ENCODE measurements at places on chromosomes 12 and 14.

DNA sequence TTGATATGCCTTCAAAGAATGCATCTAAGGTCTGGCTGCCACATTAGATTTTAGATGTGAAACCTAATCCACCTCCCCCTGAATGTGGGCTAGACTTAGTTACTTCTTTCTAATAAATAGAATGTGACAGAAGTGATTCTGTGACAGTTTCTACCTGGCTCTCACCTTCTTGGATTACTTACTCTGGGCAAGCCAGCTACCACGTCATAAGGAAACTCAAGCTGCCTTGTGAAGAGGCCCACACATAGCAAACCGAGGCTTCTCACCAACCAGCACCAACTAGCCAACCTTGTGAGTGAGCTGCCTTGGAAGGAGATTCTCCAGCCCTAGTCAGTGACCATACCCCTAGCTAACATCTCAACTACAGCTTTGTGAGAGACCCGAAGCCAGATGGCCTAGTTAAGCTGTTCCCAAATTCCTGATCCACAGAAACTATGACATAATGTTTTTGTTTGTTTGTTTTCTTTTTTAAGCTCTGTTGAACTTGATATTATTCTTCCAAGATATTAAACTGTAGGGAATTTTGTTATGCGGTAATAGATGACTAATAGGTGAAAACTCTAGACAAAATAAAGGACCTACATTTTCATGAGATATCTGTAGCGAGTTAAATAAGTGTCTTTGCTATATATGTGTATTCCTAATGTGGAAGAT, 6.2 kb downstream of the GPR19 start:
- DNase-seq, result no peak

DNA sequence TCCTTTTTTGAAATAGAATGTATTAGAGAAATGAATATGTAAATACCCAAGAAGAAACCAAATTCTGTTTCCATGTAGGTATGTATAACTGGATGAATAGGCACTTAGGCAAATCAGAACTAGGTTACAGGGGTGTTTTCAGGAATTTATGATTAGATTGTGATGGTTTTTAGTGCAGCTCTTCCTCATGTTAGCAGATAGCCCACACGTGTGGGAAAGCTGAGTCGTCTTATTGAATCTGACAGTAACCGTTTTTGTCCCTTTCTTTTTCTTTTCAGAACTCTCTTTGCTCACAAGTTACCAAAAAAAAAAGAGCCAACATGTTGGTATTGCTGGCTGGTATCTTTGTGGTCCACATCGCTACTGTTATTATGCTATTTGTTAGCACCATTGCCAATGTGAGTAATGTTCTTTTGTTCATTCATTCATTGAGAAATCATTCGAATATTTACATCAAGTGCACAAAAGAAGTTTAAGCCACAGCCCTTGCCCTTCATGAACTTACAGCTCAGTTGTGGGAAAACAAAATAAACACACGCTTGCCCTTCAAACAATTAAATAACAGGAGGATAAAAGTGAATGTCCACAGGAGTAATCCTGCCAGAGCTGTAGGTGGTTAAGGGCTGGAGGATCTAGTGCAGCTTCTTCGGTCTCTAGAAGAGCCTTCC, 14.8 kb downstream of the EMP1 start:
- no peak for DNase-seq

DNA sequence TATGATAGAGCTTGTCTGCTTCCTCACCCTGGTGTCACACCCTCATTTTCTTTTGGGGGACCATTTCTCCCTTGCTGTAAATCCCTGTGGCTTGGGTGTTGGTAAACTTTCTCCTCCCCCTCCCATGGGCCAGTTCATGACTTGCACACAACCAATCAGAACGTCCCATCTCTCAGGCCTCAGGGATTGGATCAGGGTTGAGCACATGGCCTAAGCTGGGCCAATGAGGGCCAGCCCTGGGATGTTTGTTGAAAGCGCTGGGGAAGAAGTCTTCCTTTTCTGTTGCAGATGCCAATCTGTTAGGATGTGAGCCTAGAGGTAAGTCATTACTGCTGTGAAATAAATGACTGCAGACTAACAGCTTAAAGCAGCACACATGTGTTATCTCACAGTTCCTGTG, 136.7 kb downstream of the AACS start:
- DNase-seq, result no peak

- DNase-seq, result peak; percentile 62
These were observed 72.4 kb downstream of the IQSEC3 start for GRCh38 chr12:138898-139534.

- no peak for DNase-seq
These were observed 178.8 kb downstream of the NTS start for GRCh38 chr12:86052921-86053320.

- DNase-seq, result peak; percentile 39
These were observed 41.2 kb downstream of the SH2B3 start for GRCh38 chr12:111446631-111447570.

DNA sequence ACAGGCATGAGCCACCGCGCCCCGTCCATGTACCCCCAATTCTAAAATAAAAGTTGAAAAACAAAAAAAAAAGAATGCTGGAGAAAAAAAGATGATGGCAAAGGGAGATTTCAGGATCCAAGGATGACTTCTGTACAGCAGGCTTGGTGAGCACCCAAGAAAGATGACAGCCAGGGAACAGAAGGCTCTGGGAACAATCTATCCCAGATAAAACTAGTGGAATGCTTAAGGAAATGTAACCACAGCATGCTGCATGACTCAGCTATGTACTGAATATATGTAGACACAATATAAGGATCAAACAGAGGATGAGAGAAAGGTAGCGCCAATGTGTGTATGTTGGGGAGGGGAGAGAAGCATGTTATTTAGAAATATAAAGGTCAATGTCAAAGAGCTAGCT, 123.7 kb upstream of the TMTC1 start:
- no peak for DNase-seq

DNA sequence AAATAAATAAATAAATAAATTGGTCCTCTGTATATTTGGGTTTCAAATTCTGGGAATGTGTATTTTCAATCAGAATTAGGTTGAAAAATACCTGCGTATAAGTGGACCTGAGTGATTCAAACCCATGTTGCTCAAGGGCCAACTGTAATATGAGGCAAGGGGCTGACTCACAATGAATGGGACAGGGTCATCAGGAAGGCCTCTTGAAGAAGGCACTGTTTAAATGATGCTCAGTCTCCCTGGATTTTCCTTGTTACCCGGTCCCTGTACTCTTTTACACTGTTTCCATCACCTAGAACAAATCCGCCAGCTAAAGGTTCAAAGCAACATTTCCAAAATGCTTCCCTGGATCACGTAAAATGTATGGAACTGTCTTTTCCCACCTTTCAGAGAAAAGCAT, 3.8 kb downstream of the PSMB5 start:
- no peak for DNase-seq

- DNase-seq, result no peak
These were observed 245.2 kb upstream of the PLEKHG7 start for GRCh38 chr12:92457458-92458180.

- DNase-seq, result no peak
These were observed 62.1 kb downstream of the ARF6 start for GRCh38 chr14:49955024-49955423.

- DNase-seq, result no peak
These were observed 13.7 kb downstream of the FGF6 start for GRCh38 chr12:4431866-4432265.

DNA sequence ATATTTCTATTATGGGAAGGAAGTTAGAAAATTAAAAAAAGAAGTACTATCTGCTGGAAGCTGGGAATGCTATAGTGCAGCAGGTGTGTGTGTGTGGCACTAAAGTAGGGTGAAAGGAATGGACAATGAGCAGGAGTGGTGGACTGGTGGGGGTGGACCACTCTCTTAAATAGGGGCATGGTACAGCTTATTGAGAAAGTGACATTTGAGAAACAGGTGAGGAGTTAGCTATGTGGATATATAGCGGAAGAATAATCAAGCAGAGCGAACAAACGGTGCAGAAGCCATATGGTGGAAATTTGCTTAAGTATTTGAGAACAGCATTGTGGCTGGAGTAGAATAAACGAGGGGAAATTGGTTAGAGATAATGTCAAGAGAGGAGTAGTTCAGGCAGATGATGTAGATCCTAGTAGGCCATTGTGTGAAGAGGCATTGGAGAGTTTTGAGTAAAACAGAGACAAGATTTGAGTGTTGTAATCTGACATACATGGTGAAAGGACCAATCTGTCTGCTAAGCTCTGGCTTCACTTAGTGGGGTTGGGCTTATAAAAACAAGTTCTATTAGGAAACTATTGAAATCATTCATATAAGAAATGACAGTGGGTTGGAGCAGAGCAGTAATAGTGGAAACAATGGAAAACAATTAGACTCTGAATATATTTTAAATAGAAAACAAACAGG, 149.2 kb upstream of the SYT10 start:
- no peak for DNase-seq

DNA sequence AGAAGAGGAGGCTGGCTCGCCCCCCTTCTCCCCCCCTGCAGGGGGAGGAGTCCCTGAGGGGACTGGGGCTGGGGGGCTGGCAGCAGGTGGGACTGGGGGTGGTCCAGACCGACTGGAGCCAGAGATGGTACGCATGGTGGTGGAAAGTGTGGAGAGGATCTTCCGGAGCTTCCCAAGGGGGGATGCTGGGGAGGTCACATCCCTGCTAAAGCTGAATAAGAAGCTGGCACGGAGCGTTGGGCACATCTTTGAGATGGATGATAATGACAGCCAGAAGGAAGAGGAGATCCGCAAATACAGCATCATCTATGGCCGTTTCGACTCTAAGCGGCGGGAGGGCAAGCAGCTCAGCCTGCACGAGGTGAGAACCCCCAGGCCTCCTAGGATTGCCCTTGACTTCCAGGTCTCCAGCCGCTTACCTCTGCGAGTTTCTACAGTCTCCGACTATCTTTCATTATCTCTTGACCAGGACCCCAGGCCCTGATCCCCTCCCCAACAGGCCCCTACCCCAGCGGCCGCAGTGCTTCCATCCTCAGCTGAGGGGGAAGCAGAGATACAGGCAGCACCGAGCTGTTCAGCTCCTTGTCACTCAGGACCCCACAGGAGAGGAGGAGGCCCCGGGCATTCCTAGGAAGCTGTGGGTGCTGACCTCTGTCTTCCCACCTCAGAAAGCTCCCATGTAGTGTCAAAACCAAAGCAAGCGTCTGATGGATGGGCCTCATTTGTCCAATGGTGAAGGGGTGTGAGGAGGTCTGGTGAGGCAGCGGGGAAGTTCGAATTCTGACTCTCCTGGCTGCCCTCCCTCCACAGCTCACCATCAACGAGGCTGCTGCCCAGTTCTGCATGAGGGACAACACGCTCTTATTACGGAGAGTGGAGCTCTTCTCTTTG, 3.0 kb downstream of the NAB2 start:
- DNase-seq, result no peak

DNA sequence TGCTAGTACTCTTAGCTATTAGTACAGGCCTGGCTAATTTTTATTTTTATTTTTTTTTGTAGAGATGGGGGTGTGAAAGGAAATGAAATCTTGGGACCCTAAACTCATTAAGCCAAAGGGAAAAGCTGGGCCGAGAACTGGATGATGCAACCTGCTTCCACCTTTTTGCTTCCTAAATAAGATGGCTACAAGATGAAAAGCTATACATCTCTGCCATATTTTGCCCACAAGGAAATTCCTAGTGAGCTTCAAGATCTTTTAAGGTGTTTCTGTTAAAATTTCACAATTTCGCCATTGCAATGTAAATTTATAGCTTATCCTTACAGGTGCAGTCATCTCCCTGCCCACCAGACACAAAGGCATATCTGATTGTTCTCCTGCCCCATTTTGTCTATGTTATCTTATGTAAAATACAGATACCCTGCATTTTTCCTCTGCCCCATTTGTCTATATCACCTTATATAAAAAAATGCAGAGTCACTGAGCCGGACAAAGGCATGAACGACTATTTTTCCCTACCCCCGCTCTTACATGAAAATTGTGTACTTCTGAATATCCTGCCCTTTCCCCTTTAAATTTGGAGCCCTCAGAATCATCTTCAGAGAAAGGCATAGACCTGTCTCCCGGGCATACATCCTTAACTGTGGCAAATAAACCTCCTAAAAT, 112.0 kb upstream of the SLC38A2 start:
- no peak for DNase-seq

- DNase-seq, result no peak
These were observed 79.2 kb downstream of the CEP83 start for GRCh38 chr12:94380507-94380906.

DNA sequence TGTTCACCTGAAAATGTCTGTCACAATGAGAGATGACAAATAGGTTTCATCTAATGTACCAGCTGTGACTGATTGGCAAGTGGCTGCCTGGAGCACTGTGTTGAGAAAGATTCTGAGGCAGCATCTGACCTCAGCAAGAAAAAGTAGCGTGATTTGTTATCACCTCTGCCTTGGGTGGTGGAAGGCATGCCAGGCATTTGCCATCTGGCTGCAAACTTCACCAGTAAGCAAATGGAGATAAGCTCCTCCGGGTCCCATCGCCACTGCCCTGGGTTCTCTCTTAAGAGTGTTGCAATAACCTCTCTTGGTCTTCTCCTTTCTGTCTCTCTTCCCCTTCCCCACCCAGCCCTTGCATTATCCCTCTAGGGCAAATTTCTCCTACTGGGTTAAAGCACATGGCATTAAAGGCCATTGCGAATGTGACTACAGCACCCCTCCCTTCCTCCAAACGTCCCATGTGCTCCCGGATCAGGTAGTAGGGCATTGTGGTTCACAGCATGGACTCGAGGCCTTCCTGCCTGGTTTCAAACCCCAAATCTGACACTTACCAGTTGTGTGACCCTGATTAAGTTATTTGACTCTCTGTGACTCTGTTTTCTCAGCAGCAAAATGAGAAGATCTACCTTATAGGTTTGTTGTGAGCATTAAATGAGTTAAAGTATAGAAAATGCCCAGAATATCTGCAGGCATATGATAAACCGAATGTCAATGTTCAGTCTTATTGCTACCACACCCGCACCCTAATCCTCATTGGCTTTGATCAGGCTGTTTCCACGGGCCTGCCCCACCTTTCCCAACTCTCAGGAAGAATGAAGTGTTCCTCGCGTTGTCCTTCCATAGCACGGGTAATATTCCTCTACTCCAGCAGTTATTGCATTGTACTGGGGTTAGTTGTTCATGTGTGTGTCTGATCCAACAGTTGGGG, 8.2 kb upstream of the LGALS3 start:
- no peak for DNase-seq

GRCh38 chr12:108820707-108821406, 36.5 kb downstream of the SSH1 start:
- DNase-seq, result no peak
